ENCODE measurements at places on chromosomes 1 and 21.

DNA sequence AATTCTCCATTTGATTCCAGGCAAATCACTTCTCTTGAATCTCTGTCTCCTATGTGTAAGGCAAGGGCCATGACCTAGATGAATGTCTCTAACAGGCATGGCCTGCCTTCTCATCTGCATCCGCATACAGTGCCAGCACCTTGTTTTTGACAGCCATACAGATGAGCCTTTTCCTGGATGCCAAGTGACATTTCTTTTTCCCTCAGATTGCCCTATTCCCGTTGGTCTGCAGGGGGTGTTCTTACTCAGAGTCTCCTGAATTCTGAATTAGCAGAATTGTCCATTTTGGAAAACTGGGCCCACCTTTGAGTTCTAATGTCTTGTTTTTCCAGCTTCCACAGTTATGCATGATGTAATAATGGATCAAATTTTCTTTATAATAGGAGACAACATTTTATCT lies 88.0 kb upstream of the ADAR start:
- DNase-seq: no peak

DNA sequence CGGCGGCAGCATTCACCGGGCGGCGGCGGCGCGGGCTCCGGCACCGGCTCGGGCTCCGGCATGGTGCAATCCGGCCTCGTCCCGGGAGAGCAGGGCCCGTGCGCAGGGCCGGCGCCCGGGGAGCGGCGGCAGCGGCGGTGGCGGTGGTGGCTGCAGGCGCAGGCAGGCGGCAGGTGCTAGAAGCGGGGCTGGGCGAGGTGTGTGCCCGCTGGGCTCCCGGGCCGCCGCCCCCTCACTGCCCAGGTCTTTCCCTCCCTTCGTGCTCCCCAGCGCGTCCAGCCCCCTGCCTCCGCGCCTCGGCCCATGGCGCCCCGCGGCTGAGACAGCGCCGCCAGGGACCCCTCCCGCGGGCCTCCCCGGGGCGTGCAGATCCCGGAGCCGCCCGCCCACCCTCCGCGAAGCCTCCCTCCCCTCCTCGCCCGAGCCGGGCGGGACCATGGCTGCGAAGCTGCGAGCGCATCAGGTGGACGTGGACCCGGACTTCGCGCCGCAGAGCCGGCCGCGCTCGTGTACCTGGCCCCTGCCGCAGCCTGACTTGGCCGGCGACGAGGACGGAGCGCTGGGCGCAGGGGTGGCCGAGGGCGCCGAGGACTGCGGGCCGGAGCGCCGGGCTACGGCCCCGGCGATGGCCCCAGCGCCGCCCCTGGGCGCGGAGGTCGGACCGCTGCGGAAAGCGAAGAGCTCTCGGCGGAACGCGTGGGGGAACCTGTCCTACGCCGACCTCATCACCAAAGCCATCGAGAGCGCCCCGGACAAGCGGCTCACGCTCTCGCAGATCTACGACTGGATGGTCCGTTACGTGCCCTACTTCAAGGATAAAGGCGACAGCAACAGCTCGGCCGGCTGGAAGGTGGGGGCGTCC lies 492 bp downstream of the FOXO6 start:
- no peak for DNase-seq

- DNase-seq: no peak
These were observed 27.3 kb upstream of the GOLT1A start for GRCh38 chr1:204241050-204241449.

- DNase-seq: no peak
These were observed 125.2 kb downstream of the PCBP3 start for GRCh38 chr21:45768740-45769048.

- no peak for DNase-seq
These were observed 77.6 kb downstream of the DDR2 start for GRCh38 chr1:162709870-162710269.

- no peak for DNase-seq
These were observed 286.3 kb upstream of the SGIP1 start for GRCh38 chr1:66247415-66248208.

- no peak for DNase-seq
These were observed 5.6 kb upstream of the ARF1 start for GRCh38 chr1:228076796-228077430.

DNA sequence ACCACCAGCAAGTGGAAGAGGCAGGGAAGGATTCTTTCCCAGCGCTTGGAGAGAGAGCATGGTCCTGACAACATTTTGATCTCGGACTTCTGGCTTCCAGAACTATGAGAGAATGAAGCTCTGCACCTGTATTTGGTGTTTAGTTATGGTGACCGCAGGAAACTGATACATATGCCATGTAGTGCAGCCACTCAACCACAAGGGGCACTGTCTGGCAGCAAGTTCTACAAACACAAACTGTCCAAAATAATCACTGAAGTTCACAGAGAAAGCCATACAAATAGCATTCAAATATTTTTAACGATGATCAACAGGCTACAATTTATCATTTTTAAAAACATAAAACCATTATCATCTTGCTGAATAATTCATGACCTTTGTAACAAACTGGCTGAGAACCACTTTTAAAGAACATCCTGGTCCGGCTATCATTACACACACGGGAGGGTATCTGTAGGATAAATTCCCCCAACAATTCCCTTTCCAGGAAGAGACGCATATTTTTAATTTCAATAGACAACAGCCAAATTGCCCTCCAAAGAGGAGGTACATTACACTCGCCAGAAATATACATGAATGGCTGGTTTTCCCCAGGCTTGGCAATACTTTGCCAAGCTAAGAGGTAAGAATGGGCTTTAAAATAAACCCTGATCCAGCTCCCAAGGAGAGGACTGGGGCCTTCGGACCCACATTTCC lies 9.2 kb upstream of the CBR3 start:
- no peak for DNase-seq

DNA sequence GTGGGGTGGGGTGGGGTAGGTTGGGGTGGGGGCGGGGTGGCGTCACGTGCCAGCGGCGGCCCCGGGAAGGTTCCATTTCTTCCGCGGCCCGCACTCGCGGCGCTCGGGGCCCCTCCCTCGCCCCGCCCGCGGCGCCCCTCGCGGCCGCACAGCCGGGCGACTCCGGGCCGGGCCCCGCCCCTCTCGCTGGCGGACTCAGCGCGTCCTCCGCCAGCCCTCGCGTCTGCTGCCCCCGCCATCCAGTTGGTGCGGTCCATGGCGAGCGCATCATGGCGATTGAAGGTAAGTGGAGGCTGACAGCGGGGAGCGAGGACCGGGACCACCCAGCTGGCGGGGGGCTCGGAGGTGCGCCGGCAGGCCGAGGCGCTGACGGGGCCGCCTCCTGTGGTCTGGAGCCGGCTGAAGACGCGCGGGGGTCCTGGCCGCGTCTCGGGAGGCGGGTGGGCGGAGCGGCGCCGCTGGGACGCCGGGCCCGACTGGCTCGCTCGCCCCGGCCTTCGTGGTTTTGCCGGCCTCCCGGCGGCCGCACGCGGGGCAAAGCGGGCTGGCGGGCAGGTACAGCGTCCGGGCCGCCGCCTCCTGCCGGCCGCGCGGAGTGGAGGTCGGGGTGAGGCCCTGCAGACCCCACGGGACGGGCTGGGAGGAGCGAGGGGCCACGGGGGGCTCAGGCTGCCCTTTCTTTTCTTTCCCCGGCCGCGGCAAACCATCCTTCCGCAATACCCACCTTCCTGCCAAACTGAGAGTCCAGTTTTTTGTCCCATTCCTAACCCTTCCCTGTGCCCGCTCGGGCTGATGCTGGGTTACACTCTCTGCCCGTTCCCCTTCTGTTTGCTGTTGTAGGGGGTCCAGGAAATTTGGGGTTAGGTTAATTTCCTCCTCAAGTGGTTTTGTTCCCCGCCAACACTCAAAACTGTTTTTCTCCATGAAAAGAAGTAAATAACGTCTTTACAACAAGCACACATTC lies at the start of gene SYT14:
SYT14 (plus strand) TSS at position 222 of the 964 bp plus-strand sequence; CDS start at position 270, 48 bp downstream.
- DNase-seq: no peak

DNA sequence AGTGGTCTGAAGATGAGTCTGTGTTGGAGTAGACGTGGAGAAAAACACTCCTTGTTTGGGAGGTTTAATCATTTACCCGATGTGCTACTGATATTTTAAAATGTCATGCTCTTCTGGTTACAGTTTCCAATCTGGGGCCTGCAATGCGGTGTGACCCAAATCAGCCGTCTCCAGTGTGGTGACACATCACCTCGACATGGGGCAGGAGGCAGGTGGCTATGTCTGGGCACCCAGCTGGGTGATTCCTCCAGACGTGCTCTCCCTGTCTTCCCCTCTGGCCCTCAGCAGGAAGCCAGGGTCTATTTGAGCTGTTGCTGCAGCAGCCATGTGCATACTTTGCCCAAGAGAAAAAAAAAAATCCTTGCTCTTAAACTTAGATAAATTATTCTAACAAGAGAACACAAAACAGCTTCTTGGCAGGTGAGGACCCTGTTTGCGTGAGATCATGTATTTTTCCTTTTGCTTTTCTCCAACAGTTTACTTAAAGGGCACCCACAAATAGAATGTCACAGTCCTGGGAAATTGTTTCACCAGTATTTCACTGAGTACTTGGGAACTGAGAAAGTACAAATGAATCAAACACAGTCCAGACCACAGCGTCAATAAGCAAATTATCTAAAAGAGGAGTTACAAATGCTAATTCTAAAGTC lies 38.9 kb upstream of the MAP10 start:
- DNase-seq: no peak

DNA sequence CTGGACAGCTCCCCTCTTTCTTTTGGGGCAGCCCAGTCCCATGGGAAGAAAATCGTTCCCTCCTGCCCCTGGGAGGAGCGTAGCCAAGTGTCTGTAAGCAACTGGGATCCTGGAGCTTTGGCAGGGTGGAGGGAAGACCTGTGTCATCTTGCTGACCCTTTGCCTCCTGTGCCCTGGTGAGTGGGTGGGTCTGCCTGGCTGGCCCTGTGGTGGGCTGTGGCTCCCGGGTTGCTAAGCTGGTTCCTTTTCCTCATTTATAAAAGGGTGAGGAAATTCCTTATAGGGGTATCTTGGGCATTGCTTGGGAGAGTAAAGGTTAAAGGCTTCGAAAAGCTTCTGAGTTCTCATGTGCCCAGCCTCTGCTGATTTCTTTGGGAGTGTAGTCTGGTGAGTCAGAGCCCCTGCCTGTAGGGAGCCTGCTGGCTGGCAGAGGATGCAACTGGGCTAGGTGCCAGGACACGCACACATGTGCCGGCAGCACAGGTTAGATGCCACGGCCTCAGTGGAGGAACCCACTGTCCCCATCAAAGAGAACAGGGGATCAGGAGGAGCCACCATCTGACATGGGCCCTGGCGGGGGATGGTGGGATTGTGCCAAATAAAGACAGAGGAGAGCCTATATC lies 85.2 kb downstream of the ARHGEF10L start:
- DNase-seq: no peak

DNA sequence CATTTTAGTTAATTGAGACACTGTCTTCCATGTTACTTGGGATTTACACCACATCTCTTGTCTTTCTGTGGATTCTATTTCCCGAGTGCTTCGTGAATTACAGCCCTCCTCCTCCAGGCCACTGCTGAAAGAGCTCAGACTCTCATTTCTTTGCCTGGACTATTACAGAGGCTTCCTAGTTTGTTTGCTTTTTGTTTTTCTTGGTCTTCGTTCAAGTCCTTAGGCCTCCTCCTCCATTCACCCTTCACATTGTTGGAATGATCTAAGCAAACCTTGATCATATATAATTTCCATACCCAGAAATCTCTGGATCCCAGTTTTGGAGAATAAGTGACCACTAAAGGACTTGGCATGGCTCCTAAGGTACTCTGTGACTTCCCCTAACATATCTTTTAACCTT lies 94.1 kb downstream of the CNIH3 start:
- DNase-seq: no peak

DNA sequence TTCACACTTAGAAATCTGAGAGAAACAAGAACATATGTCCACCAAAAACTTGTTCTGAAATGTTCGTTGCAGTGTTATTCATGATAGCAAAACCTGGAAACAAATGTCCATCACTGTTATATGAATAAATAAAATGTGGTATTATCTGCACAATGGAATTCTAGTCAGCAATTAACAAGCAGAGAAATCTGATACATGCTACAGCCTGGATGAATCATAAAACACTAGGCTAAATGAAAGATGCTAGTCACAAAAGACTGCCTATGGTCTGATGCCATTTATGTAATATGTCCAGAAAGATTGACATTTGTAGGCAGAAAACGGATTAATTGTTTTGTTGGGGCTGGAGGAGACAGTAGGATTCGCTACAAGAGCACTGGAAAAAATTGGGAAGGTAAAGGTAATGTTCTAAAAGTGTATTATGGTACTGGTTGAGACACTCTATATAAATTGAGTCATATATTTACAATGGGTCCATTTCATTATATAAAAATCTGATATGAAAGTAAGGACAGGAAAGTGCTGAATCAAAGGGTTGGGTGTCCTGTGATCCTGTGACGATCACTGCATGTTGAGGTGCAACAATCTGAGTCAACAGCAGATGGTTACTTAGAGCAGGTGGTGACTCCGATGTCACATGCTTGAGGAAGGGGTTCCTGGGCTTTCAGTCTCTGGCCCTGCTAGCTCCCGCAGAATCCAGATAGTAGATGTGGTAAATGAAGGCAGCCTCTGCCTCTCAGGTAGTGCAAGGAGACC lies 102.1 kb upstream of the NBPF4 start:
- no peak for DNase-seq

GRCh38 chr1:83102630-83103071 lies 896.3 kb downstream of the TTLL7 start:
- DNase-seq: no peak

GRCh38 chr21:34915364-34915841 lies 133.7 kb downstream of the RUNX1 start:
- no peak for DNase-seq

Measured in non-pigmented ciliary epithelial cell (primary cell).